ENCODE measurements at places on chromosomes 5 and 9. TPM values are rescaled to one million over a fixed set of nuclear protein-coding genes. Genes with fewer than 3 reads are reported as not detected.

DNA sequence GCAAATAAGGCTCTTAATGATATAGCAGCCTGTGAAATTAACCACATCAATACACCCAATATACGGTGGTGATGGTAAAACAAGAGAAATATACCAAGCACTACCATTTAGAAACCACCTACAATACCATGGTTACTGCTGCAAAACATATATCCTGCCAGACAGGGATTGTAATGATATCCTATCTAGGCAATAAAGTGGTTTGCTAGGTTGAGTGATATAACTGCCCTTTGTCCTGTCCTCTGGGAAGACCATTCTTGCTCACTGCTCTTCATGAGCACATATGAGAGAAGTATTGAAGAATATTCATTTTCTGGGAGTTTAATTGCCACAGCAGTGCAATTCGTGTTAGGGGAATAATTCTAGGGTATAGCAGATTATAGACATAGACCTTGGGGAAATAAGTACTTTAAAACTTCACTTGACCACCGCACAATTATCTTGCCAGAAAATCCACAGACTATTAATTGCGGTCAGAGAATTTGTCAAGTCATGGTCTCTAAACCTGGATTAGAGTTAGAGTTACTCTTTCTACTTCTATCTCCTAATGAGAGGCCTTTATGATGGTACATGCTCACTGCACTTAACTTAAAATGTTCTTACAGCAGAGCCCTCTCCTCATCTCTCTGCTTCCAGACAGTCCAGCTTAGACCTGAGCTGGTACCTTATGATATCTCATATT lies 413.0 kb downstream of the ZNF608 start:
- DNase-seq, result no peak

FREM1 gene
- total RNA-seq, result 0.52 TPM

PRDM9 gene
- total RNA-seq, result 0.12 TPM

DNA sequence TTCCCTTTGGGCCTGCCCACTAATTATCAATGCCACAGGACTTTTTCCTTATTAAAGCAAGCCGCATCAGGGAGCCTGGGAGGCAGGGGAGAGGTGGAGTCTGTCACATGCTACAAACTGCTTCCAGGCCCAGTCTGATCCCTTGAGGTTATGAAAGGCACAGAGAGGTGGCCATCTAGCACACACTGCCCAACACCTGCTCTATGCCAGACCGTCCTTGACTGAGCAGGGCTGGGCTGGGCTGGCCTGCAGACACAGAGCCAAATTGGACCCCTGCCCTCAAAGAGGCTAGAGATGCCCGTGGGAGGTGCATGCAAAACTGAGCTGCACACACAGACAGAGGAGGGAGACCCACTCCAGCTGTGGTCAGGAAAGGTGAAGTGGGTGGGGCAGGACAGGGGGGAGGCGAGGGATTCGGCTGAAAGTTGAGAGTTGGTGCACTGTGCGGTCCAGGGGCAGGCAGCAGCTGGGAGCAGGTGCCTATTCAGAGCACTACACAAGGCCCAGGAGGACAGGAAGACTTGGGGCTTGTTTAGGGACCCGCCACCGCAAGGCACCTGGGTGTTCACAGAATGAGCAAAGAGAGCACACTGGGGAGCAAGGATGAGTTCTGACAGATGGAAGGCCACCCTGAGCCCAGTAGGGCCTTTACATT lies 36.4 kb upstream of the TCF7 start:
- no peak for DNase-seq

- DNase-seq, result peak; percentile 13
These were observed at the start of gene GNAQ for GRCh38 chr9:78031444-78031892. GNAQ (minus strand) TSS chr9:78031811; CDS start chr9:78031235, 576 bp downstream.

- no peak for DNase-seq
These were observed 3.5 kb downstream of the SOWAHA start for GRCh38 chr5:132816554-132816953.

- no peak for DNase-seq
These were observed 50.8 kb downstream of the NR3C1 start for GRCh38 chr5:143352691-143353090.

DNA sequence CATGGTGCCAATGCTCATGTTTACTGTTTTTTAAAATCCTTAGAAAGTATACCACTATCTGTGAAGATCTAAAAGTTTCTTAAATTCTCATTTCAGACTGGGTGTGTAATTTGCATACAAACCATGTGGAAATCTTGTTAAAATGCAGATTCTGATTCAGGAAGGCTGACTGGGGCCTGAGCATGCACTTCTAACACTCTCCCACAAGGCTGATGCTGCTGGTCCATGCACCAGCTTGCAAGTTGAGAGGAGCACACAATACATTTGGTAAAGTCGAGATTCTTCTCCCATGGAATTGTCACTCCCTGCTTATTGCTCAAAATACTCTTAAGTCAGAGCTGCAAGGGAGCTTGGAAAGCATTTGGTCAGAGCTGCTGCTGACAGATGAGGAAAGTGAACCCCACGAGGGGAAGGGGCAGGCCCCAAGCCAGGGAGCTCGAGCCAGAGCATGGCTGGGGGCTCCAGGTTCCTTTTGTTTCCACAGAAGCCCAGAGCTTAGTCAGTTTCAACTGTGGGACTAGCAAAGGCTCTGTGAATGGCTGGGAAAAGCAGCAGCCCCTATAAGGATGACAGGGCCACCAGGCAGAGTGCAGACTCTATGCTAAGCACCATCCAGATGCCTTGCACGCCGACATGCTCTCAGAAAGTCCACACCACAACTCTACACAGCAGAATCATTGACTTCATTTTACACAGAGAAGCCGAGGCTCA lies 93.5 kb upstream of the HAND1 start:
- no peak for DNase-seq

SVEP1 gene
- total RNA-seq, result 0.04 TPM

PCDHGA5 gene
- total RNA-seq, result 0.98 TPM

DNA sequence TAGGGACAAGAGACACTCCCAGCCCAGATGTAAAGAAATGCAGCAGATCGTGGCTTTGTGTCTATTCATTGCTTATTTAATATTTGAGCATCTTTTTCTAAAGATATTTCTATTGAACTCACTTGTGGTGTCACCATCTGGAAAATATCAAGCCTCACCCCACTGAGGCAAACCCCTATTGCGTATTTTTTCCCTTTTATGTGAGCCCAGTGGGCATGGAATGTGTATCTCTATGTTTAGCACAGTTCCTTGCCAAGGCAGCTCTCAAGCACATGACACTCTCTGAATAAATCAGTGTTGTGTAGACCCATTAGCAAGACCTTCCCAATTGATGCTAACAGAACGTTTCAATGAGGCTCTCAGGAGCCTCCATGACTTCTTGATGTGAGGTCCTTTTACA lies 81.6 kb downstream of the TMEM174 start:
- DNase-seq, result no peak

TMEM232 gene
- total RNA-seq, result not detected

PCDHA6 gene
- total RNA-seq, result 0.35 TPM

DNA sequence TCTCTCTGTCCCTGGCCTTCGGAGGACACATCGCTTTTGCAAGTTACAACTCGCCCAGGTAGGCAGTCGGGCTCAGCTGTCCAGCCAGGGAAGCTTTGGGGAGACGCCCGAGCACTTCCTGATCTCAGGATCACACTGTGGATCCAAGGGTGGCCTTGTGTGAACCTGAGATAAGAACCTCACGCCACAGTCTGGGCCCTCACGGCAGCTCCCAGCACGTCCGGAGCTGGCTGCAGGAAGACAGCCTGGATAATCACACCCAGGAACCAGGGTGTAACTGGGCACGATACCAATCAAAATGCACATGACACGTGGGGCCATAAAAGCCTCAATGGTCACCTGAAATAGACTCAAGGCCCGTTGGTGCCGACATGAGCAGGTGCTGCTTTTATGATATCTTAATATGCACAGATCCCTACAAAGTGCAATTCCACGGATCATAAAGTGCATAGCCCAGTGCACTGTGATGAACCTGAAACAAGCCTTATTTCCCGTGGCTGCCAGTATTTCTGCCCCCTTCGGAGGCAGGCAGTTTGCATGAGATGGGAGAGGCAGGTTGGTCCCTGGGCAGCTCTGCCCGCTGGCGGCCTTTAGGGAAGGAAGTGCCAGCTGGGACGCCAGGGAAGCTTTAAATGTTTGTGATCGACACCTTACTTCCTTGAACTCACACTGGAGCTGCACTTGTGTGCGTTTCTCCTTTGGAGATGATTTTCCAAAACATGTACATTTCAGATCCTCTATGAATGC lies 14.5 kb downstream of the SLC6A18 start:
- DNase-seq, result no peak

DNA sequence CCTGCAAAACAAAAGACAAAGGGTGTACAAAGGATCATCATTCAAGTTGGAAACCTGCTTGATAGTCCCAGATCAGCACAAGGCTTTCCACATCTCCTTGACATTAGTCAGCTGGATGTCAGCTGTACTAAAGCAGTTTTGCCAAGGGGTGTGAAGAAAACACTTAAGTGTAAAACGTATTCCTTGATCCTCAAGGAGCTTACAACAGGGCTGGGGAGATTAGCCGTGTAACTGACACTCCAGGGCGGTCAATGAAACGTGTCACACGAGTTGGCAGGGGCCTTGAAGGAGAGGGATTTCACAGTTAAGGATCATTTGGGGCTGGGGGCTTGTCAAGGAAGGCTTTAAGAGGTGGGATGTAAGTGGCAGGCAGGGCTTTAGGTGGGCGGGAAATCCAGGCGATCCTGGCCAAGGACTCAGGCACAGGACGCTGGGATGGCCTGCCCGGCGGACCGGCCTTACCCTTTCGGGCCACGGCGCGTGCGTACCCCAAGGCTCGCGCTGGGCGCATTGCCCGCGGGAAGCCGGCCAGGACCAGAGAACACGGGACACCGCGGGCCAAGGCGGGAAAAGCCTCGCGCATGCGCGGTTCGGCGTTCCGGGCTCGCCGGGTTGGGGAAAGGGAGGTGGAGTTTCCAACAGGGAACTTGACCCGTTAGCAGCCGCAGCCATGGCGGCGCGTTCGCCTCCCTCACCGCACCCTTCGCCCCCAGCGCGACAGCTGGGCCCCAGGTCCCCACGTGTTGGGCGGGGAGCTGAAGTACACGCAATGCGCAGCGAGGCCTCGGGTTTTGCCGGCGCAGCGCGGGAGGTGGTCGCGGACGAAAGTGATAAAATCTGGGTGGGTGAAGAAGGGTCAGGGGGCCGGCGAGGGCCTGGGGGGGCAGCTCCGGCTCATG lies at the start of gene CNTLN:
CNTLN (plus strand) TSS at position 645 of the 899 bp plus-strand sequence; CDS start at position 671, 26 bp downstream.
- DNase-seq, result peak; percentile 88

GRCh38 chr5:157312492-157312891 lies 46.6 kb downstream of the CYFIP2 start:
- peak; percentile 92 for DNase-seq

- DNase-seq, result no peak
These were observed 262.7 kb upstream of the KCNN2 start for GRCh38 chr5:114099161-114099560.

DNA sequence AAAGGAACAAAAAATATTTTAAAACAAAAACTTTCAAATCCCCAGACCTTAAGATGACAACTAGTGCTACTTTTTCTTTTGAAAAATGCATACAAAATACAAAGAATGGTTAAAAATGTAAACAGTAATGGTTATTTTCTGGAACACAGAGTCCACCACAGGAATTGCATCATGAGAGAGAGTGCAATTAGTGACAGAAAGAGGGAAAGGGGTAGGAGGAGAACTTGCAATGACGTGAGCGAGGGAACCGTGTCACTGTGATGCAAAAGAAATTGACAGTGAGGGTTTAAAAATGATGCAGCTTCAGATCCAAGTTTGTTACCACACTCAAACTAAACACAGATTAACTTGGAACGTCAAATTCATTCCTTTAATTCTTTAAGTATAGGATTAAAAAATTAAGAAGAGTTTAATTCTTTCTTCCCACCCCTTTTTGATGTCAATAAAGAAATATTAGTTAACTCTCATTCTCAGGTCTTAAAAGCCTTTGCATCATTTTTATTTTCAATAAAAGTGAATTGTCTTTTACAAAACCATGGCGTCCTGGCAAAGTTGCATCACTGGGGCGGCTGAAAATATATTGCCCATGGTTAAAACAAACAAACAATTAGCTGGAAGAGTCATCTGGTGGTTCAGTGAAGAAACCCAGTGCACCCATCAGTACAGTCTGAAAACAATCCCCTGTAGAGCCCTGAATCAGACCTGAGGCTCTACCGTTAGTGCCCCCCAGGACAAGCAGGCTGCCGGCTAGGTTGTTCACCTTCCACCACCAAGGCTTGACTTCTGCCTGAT lies 39.5 kb downstream of the MACROH2A1 start:
- DNase-seq, result no peak

DNA sequence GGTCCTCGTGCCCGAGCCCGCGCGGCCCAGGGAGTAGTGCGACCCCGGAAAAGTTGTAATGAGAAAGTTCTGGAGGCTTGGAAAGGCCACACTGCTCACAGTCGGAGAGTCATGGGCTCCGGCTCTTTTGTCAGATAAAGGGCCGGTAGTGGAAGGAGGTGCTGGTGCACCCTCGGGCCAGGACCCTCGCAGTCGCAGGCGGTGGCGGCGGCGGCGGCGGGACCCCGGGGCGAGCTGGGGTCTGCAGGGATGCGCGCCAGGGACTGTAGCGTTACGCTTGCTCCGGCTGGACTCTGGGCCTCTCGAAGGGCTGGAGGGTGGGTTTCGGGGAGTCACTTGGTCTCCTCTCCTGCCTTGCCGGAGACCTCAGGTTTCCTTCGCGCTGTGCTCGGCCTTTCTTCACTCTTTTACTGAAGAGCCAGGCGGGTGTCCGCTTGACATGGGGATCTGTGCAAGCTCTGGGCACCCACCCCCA lies 1.5 kb downstream of the RORB start:
- DNase-seq, result no peak

DNA sequence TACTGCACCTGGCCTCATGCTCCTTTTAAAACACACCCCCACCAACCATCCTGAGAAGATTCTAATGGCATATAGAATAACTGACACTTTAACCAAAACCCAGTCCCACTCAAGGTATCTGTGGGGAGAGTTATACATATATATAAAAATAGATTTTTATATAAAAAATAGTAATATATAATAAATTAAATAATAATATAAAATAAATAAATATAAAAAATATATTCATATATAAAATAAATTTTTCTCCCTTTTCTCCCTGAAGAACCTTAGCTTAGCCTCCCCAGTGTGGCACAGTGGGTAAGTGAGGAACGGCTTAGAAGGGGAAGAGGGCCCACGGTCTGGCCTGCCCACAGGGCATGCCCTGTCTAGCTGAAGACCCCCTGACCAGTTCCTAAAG lies 51.1 kb upstream of the SSBP2 start:
- no peak for DNase-seq

DNA sequence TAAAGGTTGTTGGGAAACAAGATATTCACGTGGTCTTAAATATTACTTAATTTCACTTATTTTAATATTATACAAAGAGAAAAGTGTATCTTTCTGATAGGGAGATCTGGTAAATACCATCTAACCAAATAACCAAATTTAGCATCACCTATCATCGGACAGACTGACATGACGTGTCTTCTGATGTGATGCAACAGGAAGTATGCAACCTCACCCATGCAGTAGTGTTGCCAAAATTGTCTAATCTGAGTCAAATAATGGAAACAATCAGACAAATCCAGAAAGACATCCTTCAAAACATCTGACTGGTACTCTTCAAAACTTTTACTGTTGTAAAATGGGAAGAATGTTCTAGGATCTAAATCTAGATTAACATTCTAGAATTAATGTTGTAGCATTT lies 148.0 kb downstream of the FGF1 start:
- no peak for DNase-seq

WDR36 gene
- total RNA-seq, result 44.7 TPM

All from PC-3 (cell line).